ENCODE measurements at places on chromosomes 4 and X.

- DNase-seq: no peak
These were observed 160.0 kb downstream of the HNRNPD start for GRCh38 chr4:82213485-82214417.

- DNase-seq: no peak
These were observed 112.1 kb downstream of the AFAP1 start for GRCh38 chr4:7827566-7827965.

- no peak for DNase-seq
These were observed 117.8 kb downstream of the SCD5 start for GRCh38 chr4:82680834-82681233.

DNA sequence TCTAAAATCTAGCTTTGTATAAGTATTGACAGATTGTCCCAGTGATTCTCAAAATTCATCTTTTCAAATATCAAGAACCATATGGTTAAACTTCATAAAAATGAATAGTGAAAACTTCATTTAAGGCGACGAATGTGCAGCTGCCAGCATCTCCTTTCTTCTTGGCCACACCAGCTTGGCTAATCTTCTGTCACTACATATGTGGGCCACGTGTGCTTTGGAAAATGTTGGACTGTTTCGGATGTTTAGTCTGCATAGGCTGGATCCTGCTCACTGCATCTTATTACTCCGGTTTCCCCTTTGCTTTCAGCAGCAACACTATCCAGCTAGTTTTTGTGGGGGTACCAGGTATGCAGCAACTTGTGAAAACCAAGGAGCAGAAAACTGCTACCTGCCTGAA lies 221.9 kb downstream of the BMPR1B start:
- DNase-seq: no peak

- DNase-seq: no peak
These were observed 43.5 kb upstream of the PDE5A start for GRCh38 chr4:119672086-119672485.

DNA sequence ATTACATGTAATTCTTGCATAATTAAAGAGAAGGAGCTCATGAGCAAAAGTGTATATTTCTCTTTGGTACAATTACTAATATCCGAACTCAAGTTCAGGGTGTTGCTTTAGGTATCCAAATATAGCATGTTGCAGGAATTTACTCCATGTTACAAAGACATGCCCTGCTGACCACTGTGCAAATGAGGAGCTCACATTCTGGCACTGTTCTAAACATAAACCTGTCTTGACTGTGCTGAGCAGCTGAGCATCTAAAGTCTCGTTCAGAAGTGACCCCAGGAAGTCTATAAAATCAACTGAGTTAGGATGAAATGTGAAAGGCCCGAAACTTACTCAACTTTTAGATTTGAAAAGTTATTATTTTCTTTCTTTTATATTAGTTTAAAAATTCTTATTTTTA lies 124.3 kb downstream of the STIM2 start:
- no peak for DNase-seq

- no peak for DNase-seq
These were observed 21.5 kb downstream of the TNIP2 start for GRCh38 chr4:2734612-2735011.

- no peak for DNase-seq
These were observed 144.2 kb upstream of the WDR1 start for GRCh38 chr4:10260777-10261176.

- no peak for DNase-seq
These were observed 7.0 kb upstream of the LRAT start for GRCh38 chr4:154736770-154737169.

DNA sequence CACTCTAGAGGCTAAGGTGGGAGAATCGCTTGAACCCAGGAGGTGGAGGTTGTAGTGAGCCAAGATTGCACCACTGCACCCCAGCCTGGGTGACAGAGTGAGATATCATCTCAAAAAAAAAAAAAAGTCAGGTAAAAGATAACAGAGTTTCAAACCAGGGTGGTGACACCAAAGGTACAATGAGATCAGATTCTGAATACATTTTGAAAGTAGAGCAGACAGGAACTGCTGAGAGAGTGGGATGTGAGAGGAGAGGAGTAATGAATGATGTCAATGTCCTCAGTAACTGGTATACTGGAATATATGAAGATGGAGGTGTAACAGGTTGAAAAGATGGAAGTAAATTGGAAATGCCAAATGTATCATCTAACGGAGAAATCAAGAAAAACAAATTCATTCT lies 135.6 kb downstream of the CAMK2D start:
- DNase-seq: no peak

DNA sequence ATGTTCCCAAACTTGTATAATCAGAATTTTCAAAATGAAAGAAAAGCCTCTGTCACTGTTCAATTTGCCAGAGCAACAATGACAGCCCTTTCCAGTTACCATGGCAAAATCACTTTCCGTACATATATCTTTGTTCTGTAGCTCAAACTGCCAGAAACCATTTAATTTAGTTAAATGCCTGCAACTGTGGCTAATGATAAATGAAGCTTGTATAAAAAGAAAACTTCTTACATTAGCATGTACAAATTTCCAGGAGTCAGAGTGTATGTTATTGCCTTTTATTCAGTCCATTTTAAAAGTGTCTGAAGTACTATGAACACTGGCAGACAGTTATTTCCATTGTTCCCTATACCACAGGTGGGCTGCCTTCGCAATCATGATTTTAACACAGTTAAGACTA lies 30.3 kb downstream of the ARAP2 start:
- no peak for DNase-seq

GRCh38 chr4:96228463-96228862 lies 388.6 kb downstream of the PDHA2 start:
- no peak for DNase-seq

DNA sequence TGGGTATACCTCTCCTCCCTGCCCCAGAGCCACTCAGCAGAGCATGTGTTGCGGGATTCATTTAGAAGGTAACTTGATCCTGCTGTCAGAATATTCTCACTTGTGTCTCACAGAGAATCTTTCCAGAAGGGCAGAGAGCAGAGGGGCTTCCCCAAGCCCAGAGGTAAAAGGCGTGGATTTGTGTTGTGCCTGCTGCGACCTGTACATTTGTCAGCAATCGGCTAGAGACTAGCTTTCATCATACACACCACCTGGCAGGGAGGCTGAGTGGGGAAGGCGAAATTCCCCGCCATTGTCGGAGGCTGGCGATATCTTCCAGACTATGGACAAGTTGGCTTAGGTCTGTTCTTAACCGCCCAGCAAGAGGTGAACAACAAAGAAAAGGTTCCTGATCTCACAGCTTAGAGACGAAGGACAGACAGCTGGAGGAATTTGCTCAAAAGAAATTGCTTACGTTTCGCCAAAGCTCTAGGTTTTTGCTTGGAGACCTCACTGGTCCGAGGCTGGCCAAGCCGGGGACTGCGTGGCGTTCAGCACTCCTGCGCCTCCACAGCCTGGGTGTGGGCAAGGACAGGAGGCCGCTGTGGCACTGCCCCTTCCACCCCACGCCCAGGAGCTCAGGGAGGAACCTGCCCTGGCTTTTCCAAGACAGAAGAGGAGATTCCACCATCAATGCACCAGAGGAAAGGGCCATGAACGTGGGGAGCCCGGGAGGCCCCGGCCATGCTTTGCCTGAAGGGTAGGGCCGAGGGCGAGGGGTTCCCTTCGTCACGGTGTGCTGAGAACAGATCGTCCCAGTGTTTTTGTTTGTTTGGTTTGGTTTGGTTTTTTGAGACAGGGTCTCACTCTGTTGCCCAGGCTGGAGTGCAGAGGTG lies 69.4 kb downstream of the DCTD start:
- DNase-seq: no peak

DNA sequence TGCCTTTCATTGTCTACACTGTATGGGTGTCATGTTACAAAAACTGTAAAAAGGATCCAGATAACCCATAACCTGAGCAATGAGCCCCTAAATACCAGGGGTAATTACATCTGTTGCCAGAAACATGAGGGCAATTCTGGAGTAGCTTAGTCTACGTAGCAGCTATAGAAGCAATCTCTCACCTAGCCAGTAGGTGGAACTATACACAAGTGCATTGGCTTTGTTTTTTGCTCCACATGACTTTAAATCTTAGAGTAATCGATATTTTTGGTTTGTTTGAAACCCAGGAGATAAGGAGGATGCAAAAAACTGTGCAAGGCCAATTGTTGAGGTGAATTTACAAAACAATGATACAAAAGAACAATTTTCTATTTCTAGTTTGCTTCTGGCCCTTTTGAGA lies 57.5 kb downstream of the GPR82 start:
- no peak for DNase-seq

DNA sequence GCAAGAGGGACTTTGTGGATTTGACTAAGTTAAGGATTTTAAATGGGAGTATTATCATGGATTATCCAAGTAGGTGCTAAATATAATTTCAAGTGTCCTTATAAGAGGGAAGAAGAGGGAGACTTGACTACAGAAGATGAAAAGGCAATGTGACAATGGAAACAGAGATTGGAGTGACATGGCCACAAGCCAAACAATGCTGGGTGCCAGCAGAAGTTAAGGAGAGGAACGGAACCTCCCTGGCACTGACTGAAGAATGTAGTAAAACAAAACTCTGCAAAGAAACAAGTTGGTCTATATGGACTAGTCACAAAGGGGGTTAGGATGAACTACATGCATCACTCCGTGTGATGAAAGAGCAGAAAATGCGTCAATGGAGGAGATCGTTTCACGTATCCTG lies 395.8 kb upstream of the GALNT7 start:
- DNase-seq: no peak

GRCh38 chr4:41143311-41144039 lies 70.9 kb downstream of the APBB2 start:
- no peak for DNase-seq

DNA sequence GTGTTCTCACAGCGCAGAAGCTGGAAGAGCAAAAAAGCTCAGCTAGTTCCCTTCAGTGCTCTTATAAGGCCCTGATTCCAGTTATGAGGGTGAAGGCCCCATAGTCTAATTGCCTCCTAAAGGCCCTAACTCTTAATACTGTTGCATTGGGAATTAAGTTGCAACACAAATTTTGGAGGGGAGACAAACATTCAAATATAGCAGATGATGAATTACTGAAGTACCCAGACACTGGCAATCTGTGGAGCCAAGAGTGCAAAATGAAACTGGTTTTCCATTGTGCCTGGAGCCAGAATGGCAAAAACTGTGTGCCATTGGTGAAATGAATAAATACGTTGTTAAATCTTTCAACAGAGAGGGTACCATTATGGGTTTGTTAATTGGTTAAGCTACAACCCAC lies 356.0 kb downstream of the PPARGC1A start:
- no peak for DNase-seq

DNA sequence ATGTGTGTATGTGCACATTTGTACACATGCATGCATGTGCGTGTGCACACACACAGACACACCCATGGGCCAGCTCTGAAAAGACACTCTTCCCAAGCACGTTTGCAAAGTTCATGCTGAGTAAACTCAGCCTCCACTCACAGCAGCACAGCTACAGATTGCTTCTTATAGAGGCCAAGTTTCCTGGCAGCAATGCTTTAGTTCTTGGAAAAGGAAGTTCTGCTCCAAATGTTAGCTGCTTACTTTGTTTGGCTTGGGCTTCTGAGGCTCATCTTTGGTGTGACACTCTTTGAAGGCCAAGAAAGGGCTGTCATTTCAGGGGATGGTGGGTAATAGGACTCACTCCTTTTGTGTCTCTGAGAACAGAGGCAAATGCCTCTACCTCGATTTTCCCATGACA lies 6.6 kb downstream of the PLP1 start:
- DNase-seq: no peak

Measured in stimulated activated CD4-positive, alpha-beta T cell treated with anti-CD3 and anti-CD28 coated beads, TNF-alpha, amount 100 ng/mL, for 4 hours (primary cell).